ENCODE measurements at places on chromosomes 1 and 21.

- DNase-seq: no peak
These were observed 116.0 kb downstream of the RASAL2 start for GRCh38 chr1:178209935-178210334.

- DNase-seq: no peak
These were observed 6.3 kb downstream of the HTR1D start for GRCh38 chr1:23210963-23211362.

DNA sequence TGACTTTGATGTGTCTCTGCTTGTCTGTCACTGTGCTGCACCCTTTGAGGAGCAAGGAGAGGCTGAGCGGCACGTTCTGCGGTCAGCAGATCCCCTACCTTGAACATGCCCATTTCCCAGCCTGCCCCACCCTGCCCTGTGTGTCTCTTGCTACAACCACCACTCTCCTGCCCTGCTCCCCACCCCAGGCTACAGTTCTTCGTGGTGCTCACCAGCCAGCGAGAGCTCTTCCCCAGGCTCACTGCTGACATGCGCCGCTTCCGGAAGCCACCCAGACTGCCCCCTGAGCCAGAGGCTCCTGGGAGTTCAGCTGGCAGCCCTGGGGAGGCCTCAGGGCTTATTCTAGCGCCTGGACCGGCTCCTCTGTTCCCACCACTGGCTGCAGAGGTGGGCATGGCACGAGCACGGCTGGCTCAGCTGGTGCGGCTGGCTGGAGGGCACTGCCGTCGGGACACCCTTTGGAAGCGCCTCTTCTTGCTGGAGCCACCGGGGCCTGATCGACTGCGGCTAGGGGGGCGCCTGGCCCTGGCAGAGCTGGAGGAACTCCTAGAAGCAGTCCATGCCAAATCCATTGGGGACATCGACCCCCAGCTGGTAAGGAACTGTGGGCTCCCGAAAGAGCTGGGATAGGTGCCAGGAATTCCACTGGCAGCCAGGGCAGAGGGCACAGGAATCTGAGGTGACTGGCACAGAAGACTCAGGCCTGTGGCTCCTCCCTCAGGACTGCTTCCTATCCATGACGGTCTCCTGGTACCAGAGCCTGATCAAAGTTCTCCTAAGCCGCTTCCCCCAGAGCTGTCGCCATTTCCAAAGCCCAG, 5.6 kb downstream of the HYI start:
- peak; percentile 54 for DNase-seq

GRCh38 chr21:35943752-35944151, 116.6 kb downstream of the SETD4 start:
- DNase-seq: no peak

DNA sequence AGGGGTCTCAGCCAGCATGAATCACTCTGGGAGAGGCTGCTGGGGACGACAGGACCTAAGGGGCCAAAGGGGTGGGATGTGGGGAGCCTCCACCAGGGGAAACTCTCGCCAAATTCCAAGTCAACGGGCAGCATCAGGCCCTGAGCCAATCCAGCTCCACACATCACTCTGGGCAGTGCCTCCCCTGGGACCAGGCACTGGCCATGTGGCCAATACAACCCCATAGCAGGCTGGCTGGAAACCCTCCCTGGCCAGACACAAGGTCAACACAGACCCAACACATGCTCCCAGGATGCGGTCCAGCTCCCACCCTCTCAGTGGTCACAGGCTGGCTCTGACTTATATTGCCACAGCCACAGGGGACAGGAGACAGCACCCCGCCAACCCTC, 60.0 kb downstream of the MEGF6 start:
- DNase-seq: no peak

DNA sequence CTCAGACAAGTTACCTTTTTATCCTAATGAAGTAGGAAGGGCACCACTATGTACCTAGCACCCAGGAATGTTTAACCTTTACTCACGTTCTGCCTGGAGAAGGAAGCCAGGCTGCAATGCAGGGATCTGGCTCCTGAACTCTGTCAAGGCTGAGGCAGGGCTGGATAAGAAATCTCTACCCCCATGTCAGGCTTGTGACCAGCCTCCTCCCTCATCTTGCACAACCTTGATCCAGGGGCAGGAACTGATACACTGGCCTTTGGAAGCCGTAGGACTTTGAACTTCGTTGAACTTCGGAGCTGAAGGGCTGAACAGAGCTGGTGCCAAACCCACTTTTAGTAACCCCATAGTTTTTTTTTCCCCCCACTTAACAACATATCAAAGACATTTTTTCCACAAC, 8.0 kb upstream of the AKR1A1 start:
- no peak for DNase-seq

GRCh38 chr1:210669951-210670350, 341.2 kb downstream of the HHAT start:
- DNase-seq: no peak

GRCh38 chr1:246794048-246794827, 70.0 kb downstream of the SCCPDH start:
- peak; percentile 65 for DNase-seq

- peak; percentile 83 for DNase-seq
These were observed at the start of gene S100A16 for GRCh38 chr1:153612755-153613331. Gene S100A16 (minus strand): TSS chr1:153613137. CDS start chr1:153608151, 4,986 bp downstream.

GRCh38 chr1:157136133-157136532, 2.1 kb downstream of the ETV3 start:
- no peak for DNase-seq

DNA sequence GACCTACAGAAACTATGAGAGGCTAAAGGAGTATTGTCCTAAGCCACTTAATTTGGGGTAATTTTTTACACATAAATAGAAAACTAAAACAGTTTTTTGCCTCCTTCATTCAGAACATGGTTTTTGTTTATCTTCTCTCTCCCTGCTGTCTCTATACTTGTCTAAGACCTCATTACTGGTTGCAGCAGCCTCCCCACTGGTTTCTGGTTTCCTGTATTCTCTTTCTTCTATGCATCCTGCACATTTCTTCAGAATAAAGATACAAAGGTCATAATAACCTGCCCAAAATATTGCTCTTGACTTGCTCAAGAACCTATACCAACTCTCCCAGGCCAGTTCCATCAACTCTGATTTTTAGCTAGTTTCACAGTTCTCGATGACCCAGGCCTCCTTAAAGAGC, 19.8 kb upstream of the BOLA1 start:
- no peak for DNase-seq

DNA sequence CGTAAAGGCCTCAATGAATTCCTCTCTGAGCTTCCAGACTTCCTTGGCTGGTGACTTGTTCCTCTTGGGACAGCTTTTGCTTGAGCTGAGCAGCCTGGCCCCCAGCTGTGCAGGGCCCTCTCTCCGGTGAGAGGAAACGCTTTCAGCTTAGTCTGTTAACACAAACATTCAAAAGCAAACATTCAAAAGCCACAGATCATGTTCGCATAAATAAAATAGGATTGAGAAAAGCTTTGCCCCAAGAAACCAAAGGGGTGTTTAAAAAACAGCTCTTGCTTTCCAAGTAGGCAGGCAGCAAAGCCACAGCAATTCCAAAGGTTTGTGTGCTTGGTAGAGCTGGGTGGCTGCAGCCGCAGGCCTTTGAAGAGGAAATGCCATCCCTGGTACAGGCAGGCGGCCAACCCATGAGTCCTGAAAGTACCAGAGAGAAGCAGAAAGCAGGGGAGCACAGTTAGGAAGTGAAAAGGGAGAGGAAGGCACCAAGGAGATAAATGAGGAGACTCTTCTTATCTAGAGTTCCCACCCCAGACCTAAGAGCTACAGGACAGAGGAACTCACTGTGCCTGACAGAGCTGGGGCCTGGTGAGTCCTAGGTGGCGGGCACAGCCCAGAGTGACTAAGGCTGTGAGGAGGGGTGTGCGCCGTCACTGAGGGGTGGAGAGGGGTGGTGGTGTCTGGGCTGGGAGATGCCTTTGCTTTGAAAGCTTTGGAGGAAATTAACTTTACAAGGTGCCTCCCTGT, 48.4 kb downstream of the CCN1 start:
- peak; percentile 73 for DNase-seq

DNA sequence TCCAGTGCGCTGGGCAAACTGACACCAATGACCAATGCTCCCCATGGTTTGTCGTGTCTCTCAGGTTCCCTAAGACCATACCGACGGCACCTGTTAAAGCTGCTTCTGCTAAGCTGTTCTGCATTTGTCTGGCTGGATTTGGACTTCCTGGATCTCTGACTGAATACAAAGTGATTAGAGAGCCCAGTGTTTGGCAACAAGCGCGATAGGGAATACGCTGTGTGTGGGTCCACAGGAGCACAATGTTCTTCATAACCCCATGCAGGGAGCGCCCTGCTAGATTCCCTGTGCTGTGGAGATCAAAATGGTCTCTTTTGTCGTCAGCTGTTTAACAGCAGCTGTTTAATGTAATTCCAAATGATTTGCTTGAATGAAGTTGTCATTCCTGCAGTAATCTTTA, 26.0 kb upstream of the ESRRG start:
- DNase-seq: no peak

DNA sequence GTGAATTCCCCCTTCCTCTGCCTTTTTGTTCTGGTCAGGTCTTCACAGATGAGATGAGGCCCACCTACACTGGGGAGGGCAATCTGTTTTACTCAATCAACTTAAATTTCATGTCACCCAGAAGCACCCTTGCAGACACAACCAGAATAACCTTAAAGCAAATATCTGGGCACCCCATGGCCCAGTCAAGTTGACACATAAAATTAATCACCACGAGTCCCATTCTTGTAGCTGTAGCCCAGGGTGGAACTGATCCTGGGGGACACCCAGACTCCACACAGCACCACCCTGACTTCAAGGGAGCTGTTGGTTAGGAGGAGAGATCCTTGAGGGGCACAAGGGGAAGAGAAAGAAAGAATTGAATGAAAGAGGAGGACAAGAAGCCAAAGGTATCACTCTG, 23.1 kb downstream of the CAPN9 start:
- no peak for DNase-seq

- DNase-seq: peak; percentile 75
These were observed 2.5 kb upstream of the BCL10 start for GRCh38 chr1:85278853-85279314.

DNA sequence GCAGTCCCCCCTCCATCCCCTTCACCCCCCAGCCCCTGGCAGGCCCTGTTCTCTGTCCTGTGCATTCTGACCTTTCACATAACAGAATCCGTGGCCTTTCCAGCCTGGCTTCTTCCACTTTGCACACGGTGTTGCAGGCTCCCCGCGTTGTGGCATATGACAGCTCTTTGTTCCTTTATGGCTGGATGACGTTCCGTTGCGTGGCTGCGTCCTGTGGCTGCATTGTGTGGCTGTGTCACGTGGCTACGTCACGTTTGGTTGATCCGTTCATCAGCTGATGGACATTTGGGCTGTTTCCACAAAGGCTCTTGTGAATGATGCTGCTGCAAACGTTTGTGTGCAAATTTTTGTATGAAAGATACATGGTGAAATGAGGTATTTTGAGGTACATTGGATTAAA, 53.3 kb downstream of the PDE9A start:
- no peak for DNase-seq

DNA sequence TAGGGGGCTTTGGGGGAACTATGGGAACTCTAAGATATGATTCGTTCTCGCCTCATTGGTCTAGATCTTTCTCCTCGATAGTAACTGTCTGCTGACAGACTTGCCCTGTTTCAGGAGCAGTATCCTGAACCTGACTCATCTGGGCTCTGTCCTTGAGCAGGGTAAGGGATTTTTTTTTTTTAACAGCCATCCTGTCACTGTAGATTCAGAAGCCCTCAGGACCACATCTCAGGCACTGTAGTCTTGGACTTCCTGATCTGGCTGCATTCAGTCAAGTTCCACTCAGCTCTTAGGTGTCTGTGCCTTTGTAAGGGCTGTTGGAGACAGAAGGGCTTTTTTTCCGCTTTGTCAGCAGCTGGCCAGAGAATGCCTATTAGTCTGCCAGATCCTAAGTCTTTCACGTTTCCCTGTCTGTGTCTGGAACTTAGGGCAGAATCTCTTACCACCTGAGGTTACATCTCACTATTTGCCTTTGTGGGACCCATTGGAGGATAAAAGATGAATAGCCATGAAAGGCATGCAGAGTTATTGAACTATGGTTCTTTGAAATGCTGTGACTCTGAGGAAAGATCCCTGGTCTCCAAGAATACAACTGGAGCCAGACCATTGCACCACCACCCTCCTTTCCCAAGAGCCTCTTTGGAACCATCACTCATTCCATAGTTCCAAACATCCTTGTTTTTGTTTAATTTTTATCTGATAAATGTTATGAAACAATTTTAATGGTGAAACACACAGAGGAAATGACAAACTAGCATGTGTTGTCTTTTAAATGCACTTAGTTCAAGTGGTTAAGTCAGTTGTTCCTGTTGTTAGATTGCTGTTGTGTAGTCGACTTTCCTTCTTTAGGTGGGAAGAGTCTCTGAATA, 49.7 kb upstream of the MACF1 start:
- peak; percentile 96 for DNase-seq

GRCh38 chr1:22712502-22713271, 2.0 kb downstream of the EPHB2 start:
- no peak for DNase-seq

DNA sequence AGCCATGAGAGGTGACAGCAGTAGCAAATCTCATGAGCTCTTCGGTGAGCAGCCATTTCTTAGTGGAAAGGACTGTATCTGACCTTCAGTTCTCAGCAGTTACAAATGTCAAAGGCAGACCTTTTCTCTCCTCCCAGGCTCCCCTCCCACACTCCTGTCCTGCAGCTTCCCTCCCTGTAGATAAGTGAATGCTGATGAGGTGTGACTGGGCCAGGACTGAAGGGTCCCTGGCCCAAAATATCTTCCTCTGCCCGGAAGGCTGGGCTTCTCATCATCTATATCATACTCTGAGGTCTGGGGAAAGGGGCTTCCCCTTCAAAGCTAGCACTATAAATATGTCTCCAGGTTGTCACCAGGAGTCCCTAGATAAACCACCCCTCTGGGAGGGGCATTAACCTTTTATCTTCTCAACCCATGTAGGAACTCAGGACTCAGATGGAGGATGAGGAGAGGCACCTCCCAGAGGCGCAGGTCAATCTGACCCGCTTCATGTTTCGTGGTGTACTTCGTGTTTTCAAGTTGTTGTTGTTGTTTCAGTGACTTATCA, 3.6 kb upstream of the ADAMTSL4 start:
- no peak for DNase-seq
